ENCODE measurements at places on chromosomes 4 and X.

DNA sequence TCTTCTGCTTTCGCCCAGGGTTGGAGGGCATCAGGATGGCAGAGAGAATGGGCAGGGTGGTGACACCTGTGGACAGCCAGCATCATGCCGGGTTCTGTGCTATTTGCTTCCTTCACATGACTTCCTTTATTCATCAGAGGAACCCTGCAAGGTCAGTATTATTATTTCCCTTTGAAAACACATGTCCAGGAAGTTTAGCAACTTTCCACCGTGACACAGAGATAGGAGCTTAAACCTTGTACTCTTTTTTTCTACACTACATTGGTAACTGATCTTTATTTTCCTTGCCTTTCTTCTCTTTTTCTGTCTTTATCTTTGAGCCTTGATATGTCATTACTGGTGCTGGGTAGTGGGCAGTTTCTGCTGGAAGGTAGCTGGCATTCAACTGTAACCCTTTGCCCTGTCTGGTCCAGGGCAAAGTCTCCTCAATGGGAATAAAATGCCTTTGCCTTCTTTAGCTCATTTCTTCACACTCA, 5.0 kb upstream of the MGST2 start:
- DNase-seq, result no peak

GRCh38 chr4:21780148-21780547, 168.4 kb downstream of the KCNIP4 start:
- DNase-seq, result no peak

GRCh38 chr4:30443289-30443688, 276.9 kb upstream of the PCDH7 start:
- DNase-seq, result no peak

DNA sequence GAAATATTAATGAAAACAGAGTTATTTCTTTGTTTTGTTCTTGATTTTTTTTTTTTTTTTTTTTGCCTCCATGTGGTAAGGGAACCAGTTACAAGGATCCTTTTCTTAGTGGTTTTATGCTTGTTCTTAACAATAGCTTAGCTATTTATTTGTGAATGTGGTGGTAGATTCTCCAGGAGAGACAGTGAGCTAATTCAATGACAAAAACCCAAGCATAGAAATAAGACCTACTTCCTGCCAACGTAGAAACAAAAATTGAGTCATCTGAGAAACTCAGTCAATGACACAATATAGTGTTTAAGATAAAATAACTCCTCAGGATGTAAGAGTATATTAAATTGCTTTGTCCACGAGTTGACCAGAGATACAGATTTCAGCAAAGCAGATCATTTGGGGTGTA, 863.8 kb upstream of the PABPC4L start:
- no peak for DNase-seq

- DNase-seq, result no peak
These were observed 482.2 kb downstream of the CFAP47 start for GRCh38 chrX:36401774-36402173.

GRCh38 chr4:41319553-41319952, 62.8 kb downstream of the UCHL1 start:
- no peak for DNase-seq

- DNase-seq, result no peak
These were observed 32.9 kb downstream of the SETD7 start for GRCh38 chr4:139523076-139523475.

DNA sequence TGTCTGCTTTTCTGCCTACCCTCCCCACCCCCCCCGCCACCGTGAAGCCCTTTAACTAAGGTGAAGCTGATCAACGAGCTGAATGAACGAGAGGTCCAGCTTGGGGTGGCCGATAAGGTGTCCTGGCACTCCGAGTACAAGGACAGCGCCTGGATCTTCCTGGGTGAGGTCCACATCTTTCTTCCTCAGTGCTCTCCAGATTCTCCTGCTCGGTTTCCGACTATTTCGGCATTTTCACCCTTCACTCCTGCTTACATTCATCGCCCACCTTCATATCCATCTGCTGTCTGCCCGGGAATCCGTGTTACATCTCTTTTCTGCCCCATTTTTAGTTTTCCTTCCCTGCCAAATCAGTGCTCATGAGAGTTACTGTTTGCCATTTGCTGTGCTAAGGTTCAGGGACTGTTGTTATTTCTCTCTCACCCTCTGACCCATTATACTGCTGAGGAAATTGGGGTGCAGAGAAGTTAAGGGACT, 459 bp downstream of the RBMX2 start:
- DNase-seq, result no peak

DNA sequence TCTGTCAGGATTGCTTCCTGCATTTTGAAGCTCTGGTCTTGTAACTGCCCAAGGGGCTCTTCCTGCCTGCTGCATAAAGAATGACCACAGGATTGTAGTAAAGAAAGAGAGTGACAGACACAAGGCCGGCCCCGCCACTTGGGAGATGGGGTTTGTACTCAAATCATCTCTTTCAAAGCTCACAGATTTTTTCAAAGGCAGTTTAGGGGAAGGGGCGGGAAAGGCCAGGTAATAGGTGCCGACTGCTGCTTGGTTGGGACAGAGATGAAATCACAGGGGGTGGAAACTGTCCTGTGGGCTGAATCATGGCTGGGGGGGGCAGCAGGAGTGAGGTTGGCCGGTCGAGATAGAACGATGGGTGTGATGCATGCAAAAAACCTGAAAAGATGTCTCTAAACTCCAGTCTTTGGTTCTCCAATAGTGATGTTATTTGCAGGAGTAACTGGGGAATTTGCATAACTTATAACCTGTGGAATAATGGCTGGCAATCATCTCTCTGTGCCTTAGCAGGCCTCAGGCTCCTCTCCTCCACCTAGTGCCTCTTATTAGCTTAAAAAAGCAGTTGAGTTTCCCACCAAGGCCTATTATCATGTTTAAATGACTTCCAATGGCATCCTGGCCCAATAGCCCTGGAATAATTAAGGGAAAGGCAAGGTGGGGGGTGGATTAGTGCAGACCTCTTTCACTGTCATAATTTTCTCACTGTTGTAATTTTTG, 778.4 kb upstream of the FRG1 start:
- no peak for DNase-seq

DNA sequence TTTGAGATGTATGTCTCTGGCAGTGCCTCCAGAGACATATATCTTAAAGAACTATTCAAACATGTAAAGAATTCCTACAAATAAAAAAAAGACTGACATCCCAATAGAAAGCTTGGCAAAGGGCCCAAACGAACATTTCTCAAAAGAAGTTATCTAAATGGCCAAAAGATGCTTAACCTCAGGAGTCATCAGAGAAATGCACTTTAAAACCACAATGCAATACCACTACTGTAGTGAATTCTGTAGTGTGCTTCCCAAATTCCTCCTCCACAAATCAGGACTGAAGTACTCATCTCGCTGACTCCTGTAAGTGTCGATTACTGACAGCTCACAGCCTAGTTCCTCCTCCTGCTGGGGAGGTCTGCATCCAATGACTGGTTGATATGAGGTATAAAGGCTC, 129.0 kb upstream of the MAMLD1 start:
- no peak for DNase-seq

DNA sequence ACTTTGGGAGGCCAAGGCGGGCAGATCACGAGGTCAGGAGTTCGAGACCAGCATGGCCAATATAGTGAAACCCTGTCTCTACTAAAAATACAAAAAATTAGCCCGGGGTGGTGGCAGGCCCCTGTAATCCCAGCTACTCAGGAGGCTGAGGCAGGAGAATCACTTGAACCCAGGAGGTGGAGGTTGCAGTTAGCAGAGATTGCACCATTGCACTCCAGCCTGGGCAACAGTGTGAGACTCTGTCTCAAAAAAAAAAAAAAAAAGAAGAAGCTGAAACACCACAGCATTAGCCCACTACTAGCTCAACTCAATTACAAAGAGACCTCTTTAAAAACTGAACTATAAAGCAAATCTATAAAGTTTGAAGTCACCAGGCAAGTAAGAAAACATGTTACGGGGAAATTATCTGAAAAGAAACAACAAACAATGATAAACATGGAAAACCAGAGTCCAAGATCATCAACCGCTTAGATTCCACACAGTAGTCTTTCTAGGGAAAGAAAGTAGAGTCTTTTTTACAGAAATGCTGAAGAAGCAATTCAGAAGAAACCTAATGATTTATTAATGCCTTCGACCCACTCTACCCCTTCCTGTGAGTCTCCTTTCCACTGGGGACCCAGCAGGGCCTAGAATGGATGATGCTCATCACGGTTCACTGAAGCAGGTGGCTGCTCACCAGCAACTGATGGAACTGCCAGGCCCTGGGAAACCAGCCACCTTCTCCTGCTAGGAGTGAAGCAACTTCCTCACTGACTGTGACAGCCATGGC, 6.6 kb downstream of the SAT1 start:
- DNase-seq, result no peak

DNA sequence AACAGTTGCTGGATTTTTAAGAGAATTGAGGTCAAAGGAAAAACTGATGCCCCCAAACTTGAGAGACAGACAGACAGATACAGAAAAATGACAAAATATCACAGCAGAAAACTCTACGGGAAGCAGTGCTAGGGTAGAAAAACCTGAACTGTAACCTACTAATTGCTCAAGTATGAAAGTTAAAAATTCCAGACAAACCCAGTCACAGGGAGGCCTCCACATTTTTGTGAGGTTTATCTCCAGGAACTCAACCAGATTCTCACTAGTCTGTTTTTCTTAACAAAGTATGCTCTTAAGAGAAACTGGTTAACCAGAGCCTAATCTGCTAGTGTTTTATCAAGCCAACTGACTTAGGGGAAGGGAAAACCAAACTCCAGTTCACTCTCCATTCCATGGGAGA, 19.9 kb upstream of the PPP3CA start:
- DNase-seq, result no peak

- no peak for DNase-seq
These were observed 328.6 kb upstream of the NR3C2 start for GRCh38 chr4:148770848-148771247.

GRCh38 chr4:7180938-7181337, 11.4 kb upstream of the SORCS2 start:
- DNase-seq, result no peak

GRCh38 chr4:84750260-84750959, 167.5 kb downstream of the CDS1 start:
- no peak for DNase-seq

GRCh38 chr4:107408968-107409367, 311.1 kb downstream of the PAPSS1 start:
- no peak for DNase-seq

DNA sequence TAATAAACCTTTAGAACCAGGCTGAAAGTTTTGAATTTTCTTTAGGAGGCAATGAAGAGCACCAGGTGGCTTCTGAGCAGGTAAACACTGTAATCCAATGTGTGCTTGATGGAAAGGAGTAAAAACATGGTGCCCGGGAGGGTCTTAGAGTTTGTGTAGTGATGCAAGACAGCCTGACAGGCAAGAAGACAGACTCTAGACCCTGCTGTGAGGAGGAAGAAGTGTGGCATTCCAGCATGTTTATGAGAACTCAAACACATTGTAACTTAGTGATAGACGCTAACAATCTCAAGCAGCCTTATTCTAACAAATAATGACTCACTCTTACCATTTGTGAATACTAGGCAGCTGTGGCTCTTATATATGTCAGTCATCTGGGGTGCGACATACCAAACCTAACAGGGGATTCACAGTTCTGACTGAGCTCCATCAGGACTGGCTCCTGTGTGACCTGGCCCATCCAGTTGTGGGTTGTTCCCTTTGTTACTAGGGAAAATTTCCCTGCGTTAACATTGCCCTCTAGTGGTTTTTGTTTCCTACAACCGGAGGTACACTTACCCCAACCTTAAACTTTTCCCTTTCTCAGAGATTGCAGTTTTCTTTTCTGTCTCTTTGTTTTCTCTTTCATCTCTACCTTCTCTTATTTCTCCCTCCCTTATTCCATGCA, 53.8 kb downstream of the VSIG4 start:
- peak; percentile 48 for DNase-seq

Measured in stimulated activated CD8-positive, alpha-beta memory T cell treated with anti-CD3 and anti-CD28 coated beads, Interleukin-15, amount 100 ng/mL, for 48 hours (primary cell).